GM12878 (cell line): ENCODE measurements at places on chromosomes 3 and 15. TPM values are rescaled to one million over a fixed set of nuclear protein-coding genes. Genes with fewer than 3 reads are reported as not detected.

Gene MYD88
- polyA plus RNA-seq = 69.4 and 71.5 TPM in 2 replicates

Gene UTS2B
- 0.45 TPM in 1 of 2 replicates, not detected in the other for polyA plus RNA-seq

Gene ECE2
- polyA plus RNA-seq = not detected in 2 replicates

Gene CYP8B1
- not detected in 2 replicates for polyA plus RNA-seq

Gene GATA2
- polyA plus RNA-seq = not detected in 2 replicates

Gene PP2D1
- polyA plus RNA-seq = 0.17 TPM in 1 of 2 replicates, not detected in the other

Gene GABRB3
- 0.05 TPM in 2 replicates for polyA plus RNA-seq

Gene RETNLB
- polyA plus RNA-seq = not detected in 2 replicates

Gene GABRG3
- not detected in 2 replicates for polyA plus RNA-seq

Gene DNAH12
- polyA plus RNA-seq = 0.07 TPM in 1 of 2 replicates, not detected in the other

Gene MGA
- 18.7 and 21.7 TPM in 2 replicates for polyA plus RNA-seq

Gene SMAD3
- 6.0 and 8.0 TPM in 2 replicates for polyA plus RNA-seq

Gene HTR3E
- not detected in 2 replicates for polyA plus RNA-seq

Gene SPESP1
- polyA plus RNA-seq = not detected in 2 replicates

Gene IMPG2
- polyA plus RNA-seq = not detected in 2 replicates

Gene GHSR
- not detected in 2 replicates for polyA plus RNA-seq

Gene RASL12
- polyA plus RNA-seq = not detected in 2 replicates

Gene SI
- polyA plus RNA-seq = not detected in 2 replicates

Gene GOLGA8K
- polyA plus RNA-seq = 0.13 TPM in 1 of 2 replicates, not detected in the other

Gene KCNMB3
- 0.20 and 0.41 TPM in 2 replicates for polyA plus RNA-seq

Gene TNK2
- 2.3 and 2.9 TPM in 2 replicates for polyA plus RNA-seq

Gene ZPLD1
- not detected in 2 replicates for polyA plus RNA-seq

Gene BHLHE40
- 43.9 and 44.9 TPM in 2 replicates for polyA plus RNA-seq

Gene NAA80
- polyA plus RNA-seq = 6.7 and 8.0 TPM in 2 replicates

Gene POPDC2
- polyA plus RNA-seq = 1.8 and 3.9 TPM in 2 replicates

Gene PIERCE2
- polyA plus RNA-seq = 0.80 and 1.3 TPM in 2 replicates

Gene TTC21A
- polyA plus RNA-seq = 1.2 and 1.4 TPM in 2 replicates

Gene FRMD4B
- polyA plus RNA-seq = 3.9 and 4.2 TPM in 2 replicates

Gene LRRC3B
- polyA plus RNA-seq = not detected in 2 replicates

Gene THSD4
- polyA plus RNA-seq = 0.01 TPM in 1 of 2 replicates, not detected in the other

Gene HIGD2B
- polyA plus RNA-seq = not detected in 2 replicates

Gene LDHAL6B
- 0.17 and 0.33 TPM in 2 replicates for polyA plus RNA-seq

Gene TM6SF1
- polyA plus RNA-seq = 0.76 and 1.2 TPM in 2 replicates

Gene ACSBG1
- polyA plus RNA-seq = 0.39 and 0.50 TPM in 2 replicates

Gene GP9
- polyA plus RNA-seq = 0.23 TPM in 1 of 2 replicates, not detected in the other

Gene ZMAT3
- polyA plus RNA-seq = 29.6 and 30.8 TPM in 2 replicates

Gene ZNF619
- polyA plus RNA-seq = 2.7 and 3.3 TPM in 2 replicates

Gene CD80
- polyA plus RNA-seq = 41.4 and 41.7 TPM in 2 replicates

Gene ARRDC4
- polyA plus RNA-seq = 0.07 TPM in 1 of 2 replicates, not detected in the other
